Breast epithelium (tissue), 4 donors: ENCODE measurements at places on chromosomes 2 and 18. TPM values are rescaled to one million over a fixed set of nuclear protein-coding genes. Genes with fewer than 3 reads are reported as not detected.

Gene CD28
- 2.9 TPM for total RNA-seq

Gene KCNG2
- 0.32 TPM for total RNA-seq

Gene ITGA6
- 93.1 TPM for total RNA-seq

- no peak overlapping the region for H3K27ac ChIP-seq
- H3K4me3 ChIP-seq = no peak overlapping the region
- no peaks in the 10 kb centered on the region for H3K4me1 ChIP-seq
- no peaks in the 10 kb centered on the region for H3K27me3 ChIP-seq
- no peaks in the 10 kb centered on the region for H3K36me3 ChIP-seq
- DNase-seq = no peak
Observed at GRCh38 chr2:136327162-136327852, 209.4 kb upstream of the CXCR4 start.

DNA sequence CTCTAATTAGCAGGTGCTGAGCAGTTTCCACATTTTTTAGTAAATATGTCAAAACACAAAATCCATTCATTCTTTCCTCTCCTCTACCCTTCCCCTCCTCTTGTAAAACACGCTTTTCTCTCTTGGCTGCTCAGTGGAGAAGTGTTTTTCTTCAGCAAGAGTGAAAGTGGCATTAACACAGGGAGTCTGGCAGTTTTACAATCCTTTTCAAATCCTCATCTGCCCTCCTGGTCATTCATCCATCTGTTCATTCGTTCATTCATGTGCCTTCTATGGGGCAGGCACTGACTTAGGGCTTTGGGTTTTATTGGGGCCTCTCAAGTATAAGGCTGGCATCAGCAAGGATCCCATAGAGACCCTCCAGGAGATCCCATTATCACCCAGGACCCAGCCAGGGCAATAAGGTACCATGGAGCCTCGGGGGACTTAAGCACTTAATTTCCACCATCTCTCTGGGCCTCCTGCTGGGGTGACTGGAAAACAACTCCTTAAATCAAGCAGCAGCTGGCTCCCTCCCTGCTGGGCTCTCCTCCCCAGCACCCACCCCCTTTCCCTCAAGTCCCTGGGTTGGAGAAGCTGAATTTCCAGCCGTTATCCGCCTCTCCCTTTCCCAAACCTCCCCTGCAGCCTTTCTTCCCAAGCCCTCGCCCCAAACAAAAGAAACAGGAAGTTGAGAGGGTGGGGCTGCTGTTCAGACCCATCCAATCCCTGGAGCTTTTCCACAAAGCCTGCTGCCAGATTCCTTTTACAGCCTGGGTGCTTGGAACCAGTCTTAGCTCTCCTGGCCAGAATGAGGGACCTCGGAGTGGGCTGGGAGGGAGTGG is 32.6 kb downstream of the MARCHF4 start:
- H3K4me3 ChIP-seq = no peak overlapping the region
- H3K27ac ChIP-seq = peak overlapping the region; percentile 48
- no peaks in the 10 kb centered on the region for H3K27me3 ChIP-seq
- H3K4me1 ChIP-seq = no peaks in the 10 kb centered on the region

GRCh38 chr2:197130318-197130717 is 180.3 kb downstream of the ANKRD44 start:
- no peak overlapping the region for H3K4me3 ChIP-seq
- H3K36me3 ChIP-seq = no peaks in the 10 kb centered on the region
- H3K27me3 ChIP-seq = no peaks in the 10 kb centered on the region
- no peak overlapping the region for H3K27ac ChIP-seq

DNA sequence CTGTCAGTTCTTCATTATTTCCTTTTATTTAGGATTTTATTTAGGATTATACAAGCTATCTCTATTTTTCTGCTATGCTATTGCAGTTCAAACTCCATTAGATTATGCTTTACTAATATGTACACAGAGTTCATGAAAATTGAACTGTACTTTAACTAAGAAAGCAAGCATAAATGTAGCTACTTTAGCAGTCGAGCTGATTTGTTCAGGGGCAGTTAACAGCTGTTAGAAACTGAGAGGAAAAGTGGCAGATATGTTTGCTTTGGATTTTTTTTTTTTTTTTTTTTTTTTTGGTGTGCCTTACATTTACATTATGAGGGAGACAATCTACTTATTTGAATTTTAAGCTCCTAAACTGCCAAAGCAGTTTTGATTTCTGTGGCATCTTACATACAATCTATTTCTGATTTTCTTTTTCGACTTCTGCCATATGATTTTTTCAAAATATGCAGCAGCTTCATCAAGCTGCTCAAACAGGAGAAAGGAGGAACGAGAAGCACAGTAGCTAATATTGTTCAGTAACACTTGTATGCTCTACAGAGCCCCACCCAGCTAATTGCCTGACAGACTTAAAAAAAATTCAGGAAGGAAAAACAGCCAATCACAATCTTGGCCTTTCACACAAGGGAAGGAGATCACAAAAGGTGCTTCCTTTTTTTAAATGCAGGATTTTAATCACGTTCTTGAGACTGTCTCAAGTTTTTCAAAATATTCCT is 233.4 kb upstream of the SIX3 start:
- no peak for DNase-seq
- no peaks in the 10 kb centered on the region for H3K27me3 ChIP-seq
- H3K4me1 ChIP-seq = no peaks in the 10 kb centered on the region
- H3K4me3 ChIP-seq = no peak overlapping the region
- no peaks in the 10 kb centered on the region for H3K36me3 ChIP-seq

DNA sequence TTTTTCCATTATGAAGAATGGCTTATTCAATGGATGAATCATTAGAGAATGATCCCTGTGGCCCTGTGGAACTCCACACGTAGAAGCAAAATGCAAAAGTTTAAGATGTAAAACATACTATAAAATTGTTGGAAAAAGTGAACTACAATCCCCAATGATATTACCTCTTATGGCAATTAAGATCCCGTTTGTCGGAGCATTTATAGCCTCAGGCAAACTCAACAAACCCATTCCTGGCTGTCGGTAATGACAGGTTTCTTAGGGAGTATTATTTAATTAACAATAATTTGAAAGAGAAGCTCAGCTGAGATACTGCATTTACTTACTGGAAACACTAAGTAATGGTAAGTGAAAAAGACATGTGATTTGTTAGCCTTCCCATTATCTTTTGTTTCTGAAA is 138.3 kb downstream of the CDH20 start:
- H3K27ac ChIP-seq = no peak overlapping the region
- H3K27me3 ChIP-seq = peaks cover 5% of the 10 kb centered on the region
